Skeletal muscle cell (primary cell): ENCODE measurements at places on chromosomes 3 and 15.

DNA sequence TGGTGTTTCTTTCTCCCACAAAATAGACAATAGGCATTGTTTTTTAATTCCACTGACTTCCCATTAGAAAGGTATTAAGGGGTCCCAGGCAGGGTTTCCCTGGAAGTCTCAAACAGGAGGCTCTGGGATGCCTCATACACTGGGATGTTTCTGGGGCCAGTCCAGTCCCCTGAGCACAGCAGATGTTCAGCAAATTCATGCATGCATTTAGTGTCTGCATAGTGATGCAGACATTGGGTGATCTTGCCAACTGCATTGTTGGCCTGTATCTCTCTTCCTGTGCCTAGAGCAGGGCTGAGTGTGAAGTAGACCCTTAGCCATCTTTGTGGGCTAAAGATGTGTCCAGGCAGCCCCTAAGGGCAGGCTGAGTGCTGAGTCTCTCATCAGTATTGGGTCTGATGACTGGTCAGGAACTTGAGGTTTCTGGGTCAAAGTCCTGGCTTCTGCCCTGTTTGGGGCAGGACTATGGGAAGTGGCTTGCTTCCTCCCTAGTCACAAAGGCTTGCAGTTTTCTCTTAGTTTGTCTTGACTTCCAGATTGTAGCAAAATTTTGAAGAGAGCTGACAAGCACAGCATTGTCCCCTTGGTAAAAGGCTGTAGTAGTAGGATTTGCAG lies 56.5 kb downstream of the BSN start:
- no peak for DNase-seq

DNA sequence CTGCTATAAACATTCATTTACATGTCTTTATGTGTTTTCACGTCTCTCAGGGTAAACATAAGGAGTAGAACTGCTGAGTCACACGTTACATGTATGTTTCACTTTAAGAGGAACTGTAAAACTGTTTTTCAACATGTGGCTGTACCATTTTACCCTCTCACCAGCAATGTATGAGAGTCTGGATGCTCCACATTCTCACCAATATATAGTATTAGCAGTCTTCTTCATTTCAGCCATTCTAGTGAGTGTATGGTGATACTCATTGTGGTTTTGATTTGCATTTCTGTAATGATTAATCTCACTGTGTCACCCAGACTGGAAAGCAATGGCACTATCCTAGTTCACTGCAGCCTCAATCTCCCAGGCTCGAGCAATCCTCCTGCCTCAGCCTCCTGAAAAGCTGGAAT lies 37.1 kb downstream of the PHC3 start:
- no peak for DNase-seq

DNA sequence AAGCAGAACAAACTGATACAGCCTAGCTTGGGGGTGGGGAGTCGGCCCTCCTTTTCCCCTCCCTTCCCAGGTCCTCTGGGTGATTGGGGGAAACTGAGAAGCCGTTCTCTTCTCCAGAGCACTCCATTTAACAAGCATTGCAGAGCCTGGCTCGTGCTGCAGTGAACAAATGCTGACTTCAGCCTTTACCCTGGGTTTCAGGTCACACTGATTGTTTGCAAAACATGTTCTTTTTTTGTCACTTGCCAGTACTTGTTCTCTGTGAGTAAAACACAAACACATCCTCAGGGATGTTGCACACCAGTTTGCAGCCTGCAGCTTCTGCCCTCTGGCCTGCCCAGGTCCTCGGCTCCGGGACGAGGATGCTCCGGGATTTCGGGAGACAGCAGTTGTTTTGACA lies 132.8 kb downstream of the PGPEP1L start:
- no peak for DNase-seq

DNA sequence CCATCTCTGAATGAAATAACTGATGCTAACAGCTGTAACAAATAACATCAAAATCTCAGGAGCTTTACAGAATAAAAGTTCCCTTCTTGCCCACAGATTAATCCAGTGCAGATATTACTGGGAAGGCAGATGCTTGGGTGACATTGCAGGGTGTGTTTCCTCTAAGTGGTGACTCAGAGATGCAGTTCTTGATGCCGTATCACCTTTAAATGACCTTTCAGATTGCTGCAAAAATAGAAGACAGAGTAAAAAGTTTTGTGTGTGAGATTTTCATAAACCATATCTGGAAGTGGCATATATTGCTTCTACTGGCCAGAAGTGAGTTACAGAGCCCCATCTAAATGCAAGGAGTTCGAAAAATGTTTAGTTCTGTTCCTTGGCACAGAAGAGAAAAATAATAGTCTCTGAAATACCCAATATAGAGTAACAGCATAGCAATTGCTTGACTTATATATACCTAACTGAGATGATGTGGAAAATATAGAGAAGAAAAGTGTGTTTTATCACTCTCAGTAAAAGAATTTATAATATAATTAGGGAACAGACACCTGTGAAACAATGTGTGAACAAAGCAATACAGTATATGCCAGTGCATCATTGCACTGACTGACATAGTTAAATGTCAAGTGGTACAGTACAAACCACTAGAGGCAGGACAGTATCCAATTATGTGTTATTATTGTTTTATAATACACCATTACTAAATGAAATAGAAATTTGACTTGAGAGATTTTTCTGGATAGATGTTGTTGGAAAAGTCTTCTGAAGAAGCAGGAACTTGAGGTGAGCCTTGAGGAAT lies 430.7 kb upstream of the CBLB start:
- peak; percentile 26 for DNase-seq

GRCh38 chr3:167469381-167469780 lies 4.5 kb downstream of the SERPINI2 start:
- DNase-seq = no peak

GRCh38 chr15:48966595-48967301 lies 3.0 kb upstream of the SHC4 start:
- DNase-seq = peak; percentile 36

GRCh38 chr15:77966540-77967234 lies 110.8 kb downstream of the TBC1D2B start:
- no peak for DNase-seq

- no peak for DNase-seq
Measured at GRCh38 chr3:42734263-42734860, 31.8 kb upstream of the HHATL start.

DNA sequence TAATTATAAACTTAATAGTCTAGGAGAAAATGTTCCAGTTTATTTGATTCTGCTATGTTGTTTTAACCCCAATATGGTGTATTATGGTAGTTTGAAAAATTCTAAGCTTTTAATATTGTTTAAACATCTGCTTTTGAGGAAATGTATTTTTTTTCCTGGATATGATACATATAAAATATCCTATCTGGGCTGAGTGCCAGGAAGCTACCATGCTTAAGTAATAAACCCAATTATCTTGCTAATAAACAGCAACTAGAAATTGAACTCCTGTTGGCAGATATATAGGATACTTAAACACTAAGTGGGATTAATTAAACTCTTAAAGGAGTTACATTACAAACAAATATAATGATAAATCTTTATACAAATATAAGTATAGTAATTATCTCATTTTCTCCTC lies 293.7 kb upstream of the GRM7 start:
- no peak for DNase-seq

GRCh38 chr3:124780761-124781475 lies 50.7 kb downstream of the UMPS start:
- peak; percentile 64 for DNase-seq

DNA sequence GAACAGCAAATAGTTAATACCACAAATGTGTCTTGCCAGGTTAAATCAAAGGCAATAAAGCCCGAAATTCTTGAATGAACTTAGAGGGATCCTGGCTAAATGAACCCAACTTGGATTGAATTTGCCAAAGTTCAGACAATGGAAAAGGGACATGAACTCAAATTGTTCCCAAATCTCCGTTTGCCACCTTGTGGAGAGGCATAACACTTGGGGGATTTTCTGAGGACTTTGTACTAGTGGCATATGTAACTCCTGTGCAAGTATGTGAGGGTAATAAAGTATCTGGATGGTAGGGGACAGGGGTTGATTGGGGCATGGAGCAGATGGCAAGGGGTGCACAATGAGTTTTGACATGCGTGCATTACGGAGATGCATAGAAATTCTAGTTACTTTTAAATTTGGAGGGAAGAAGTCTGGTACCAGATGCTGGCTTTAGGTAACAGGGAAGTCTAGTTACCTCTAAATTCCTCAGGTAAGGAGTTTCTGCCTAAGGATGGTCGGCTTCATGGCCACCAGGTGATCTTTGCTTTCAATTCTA lies 1.2 kb upstream of the TCAIM start:
- no peak for DNase-seq

GRCh38 chr15:26891448-26892181 lies 24.8 kb downstream of the GABRA5 start:
- DNase-seq = peak; percentile 31

DNA sequence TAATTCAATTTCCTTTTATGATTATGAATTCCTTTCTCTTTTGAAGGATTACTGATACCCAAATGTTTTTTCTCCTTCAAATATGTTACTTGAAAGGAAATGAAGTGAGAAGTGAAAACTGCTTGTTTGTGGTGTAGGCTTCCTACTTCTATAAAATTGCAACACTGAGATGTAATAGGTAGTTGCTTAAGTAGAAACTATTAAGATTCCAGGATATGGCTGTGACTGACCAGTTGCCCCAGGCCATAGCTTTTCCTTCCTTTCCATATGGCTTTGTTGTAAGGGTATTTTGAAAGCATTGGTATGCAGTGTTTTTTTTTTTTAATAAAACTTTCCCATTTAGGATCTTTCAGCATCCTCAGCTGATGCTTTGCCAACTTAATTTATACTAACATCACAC lies 28.5 kb downstream of the DNAJC13 start:
- no peak for DNase-seq

GRCh38 chr3:18725668-18726407 lies 300.7 kb upstream of the SATB1 start:
- no peak for DNase-seq

DNA sequence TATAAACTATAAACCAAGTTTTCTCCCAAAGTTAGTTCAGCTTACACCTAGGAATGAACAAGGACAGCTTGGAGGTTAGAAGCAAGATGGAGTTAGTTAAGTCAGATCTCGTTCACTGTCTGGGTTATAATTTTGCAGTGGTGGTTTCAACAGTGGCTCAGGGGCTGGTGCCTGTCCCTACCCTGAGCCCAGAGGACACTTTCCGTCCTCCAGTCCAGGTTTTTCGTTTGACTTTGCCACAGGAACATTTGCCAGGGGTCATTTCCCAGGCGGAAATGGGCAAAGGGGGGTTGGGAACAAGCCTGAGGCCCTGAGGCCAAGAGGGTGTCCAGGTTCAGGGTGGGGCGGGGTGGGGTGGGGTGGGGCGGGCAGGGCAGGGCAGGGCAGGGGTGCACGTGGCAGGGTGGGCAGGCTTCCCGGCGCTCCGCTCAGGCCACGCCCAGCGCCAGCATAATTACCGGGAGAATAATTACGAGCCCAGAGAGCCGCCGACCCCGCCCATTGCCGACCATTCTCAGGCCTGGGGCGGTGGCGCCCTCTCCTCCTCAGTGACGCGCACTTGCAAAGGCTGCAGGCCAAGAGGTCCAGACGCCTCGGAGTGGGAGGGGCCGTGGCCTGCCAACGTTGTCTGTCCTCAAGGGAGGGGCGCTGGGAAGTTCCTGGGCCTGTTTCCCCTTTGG lies 70.4 kb downstream of the KLF13 start:
- DNase-seq = peak; percentile 48

DNA sequence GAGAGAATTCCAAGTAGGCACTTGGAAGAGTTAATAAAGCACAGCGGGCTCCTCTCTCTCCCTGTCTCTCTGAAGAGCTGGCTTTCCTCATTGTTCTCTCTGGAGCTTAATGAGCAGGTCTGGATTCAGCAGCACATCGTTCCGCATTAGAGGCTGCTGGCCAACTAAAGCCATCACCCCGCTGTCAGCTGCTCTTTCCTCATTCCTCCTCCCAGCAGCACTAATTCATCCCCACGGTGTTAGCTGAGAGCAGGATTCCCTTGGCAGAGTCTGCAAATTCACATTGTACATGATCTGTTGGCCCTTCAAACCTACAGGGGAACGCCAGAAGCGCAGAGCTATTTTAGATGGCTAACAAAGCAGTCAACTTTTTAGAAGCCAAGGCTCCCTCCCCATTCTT lies 44.2 kb downstream of the SGO1 start:
- DNase-seq = peak; percentile 48

DNA sequence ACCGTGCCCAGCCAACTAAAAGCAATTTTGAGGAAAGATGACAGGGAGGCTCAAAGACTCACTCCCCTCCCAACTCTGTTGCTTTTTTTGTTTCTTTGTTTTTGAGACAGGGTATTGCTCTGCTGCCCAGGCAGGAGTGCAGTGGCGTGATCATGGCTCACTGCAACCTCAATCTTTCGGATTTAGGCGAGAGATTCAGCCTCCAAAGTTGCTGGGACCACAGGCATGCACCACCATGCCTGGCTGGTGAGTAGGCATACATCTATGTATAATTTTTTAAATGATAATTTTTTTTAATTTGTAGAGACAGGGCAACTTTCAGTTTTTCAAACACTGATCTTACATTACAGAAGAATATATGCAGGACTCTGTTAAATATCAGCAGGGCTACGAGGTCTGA lies 15.8 kb upstream of the THUMPD3 start:
- no peak for DNase-seq

- DNase-seq = no peak
Measured at GRCh38 chr3:22443571-22444233, 692.7 kb upstream of the ZNF385D start.

DNA sequence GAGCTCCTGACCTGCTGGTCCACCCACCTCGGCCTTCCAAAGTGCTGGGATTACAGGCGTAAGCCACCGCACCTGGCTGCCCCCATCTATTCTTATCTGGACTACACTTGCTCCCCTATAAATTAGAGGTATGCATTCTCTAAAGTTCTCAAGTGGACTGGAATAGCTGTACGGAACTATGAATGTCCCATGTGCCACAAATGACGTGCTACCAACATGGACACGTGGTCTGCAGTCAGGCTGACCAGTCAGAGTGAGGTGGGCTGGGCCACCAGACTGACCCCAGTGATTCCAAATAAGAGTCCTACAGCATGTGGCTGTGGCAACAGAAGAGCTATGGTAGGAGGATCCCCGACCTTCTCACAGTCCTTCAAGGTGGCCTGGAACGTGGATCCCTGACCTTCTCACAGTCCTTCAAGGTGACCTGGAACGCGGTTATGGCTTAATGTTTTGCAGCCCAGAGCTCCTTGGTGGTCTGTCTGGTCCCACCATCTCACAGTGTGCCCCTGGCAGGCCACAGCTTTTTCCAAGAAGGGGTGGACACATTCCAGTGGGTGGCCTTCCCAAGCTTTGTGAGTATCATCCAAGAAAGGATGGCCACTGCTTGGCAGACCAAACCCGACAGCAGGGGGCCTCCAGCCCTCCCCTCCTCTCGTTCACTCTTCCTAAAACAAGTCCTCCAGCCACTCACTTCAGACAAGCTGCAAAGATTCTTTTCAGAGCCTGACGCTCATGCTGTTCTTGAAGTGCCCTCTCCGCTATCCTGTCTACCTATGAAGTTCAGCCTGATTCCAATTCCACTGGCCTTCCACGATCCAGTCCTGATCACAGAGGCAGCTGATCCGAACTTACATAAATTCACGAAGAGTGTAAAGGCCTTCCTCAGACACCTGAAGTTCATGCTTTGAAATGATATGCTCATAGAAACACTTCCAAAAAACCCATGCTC lies 4.4 kb downstream of the ADAMTS17 start:
- DNase-seq = no peak

DNA sequence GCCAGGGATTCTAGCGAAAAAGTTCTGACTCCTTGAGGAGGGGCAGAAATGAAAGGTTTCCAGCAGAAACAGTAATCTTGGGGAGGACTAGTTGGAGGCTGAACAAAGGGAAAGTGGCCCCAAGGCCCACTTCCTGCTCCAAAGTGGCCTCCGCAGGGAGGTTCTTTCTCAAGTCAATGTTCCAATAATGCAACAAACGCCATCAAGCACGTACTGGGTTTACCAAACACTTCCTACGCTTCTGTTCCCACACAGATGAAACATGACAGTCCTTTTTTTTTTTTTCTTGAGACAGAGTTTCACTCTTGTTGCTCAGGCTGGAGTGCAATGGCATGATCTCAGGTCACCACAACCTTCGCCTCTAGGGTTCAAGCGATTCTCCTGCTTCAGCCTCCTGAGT lies 9.6 kb upstream of the RCCD1 start:
- DNase-seq = no peak
